RKO (cell line): ENCODE measurements at places on chromosomes 3 and 15.

GRCh38 chr3:131738095-131738494 lies 235.3 kb upstream of the MRPL3 start:
- no peak for DNase-seq

DNA sequence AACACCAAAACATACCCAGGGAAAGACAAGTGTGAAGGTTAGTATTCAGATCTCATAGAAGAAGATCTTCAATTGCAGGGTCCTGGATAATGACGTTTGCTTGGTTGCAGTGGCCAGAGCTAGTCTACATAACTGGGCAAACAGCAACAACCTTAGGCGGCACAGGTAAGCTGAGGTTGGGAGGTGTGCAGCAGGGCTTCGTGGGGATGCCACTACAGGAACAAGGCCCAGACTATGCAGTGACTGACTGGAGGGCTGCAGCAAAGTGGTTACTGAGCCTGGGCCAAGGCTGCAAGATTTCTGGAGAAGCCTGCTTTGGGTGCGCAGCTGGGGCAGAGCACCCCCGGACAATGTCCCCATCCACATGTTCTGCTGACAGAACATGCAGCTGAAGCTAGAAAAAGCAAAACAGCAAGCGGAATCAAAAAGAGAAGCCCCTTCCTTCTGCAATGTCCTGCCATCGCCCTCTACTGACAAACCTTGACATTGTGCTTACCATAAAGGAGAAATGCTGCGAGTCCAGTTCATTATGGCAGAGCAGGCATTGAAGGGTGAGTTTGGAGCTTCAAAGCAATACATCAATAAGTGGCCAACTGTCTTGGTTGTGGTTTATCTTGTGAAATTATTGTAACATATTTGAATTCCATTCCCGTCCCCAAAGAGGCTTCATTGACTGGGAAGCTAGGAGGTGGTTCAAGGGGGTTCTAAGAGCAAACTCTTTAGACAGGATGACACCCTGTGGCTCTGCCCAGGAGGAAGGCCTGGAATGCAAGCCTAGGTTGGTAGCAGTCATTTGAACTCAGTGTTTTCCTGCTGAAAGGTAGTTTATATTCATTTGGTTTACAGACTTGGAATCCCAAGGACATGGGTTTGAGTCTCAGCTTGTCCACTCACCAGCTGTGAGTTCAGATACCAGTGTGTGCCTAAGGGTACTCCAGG lies 217.0 kb downstream of the PDCD6IP start:
- no peak for DNase-seq

- no peak for DNase-seq
Observed at GRCh38 chr15:45719490-45719889, 84.7 kb downstream of the SQOR start.

- no peak for DNase-seq
Observed at GRCh38 chr15:59399465-59400102, 26.9 kb upstream of the MYO1E start.

- DNase-seq, result no peak
Observed at GRCh38 chr3:171353423-171353822, 106.8 kb downstream of the TNIK start.

DNA sequence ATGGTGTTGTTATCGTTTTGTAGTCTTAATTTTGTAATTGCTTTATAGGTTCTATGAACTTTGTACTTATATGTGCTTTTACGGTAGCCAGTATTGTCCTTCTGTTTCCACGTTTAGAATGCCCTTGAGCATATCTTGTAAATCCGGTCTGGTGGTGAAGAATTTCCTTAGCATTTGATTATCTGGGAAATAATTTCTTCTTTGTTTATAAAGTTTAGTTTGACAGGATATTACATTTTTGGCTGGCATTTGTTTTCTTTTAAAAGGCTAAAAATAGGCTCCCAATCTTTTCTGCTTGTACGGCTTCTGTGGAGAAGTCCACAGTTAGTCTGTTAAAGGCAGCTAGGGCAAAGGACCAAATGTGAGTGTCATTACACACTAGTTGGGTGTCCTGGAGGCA lies 36.7 kb downstream of the SPESP1 start:
- no peak for DNase-seq

- no peak for DNase-seq
Observed at GRCh38 chr3:177361081-177361938, 164.0 kb upstream of the TBL1XR1 start.

- DNase-seq, result no peak
Observed at GRCh38 chr3:56795097-56795828, 6.5 kb downstream of the ARHGEF3 start.

GRCh38 chr3:23219117-23219516 lies 16.0 kb downstream of the UBE2E2 start:
- no peak for DNase-seq

DNA sequence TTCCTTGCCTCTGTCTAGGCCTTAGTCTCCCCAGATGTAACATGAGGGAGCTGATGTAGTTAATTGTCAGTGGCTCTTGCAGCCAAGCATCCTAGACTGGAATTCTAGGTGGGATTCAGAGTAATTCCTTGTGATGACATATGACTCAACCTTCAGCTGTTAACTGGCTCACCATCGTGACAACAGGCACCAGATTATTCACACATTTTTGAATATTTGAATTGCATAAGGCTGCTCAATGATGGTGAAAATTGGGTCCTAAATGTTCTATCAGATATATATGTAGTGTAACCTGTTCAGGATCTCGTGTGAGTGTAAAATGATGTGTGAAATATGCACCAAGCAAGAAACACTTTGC lies 405.1 kb downstream of the LPP start:
- peak; percentile 30 for DNase-seq

- DNase-seq, result no peak
Observed at GRCh38 chr3:126226374-126226773, 46.0 kb upstream of the ALDH1L1 start.

- no peak for DNase-seq
Observed at GRCh38 chr3:41102750-41103149, 96.6 kb upstream of the CTNNB1 start.

- peak; percentile 34 for DNase-seq
Observed at GRCh38 chr3:23055733-23056376, 147.3 kb upstream of the UBE2E2 start.

DNA sequence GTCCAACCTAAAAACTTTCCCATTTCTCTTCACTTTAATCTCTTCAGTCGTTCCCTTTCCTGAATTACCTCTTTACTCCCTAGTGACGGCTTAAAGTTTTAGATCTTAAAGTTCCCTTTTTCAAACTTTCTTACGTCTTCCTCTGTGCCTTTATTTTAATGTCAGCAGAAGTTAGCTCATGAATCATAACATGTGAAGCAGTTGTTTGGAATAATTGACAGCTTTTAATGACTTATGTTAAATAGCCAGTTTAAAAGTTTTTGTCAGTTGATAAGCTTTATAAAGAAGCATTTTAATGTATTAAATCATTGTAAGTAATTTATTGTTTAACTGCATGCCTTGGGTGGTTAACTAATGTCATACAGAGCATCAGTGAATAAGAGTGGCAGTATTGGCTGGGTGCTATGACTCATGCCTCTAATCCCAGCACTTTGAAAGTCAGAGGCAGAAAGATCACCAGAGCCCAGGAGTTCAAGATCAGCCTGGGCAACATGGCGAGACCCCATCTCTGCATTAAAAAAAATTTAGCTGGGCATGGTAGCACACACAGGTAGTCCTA lies 33.9 kb downstream of the PIK3CA start:
- peak; percentile 8 for DNase-seq

DNA sequence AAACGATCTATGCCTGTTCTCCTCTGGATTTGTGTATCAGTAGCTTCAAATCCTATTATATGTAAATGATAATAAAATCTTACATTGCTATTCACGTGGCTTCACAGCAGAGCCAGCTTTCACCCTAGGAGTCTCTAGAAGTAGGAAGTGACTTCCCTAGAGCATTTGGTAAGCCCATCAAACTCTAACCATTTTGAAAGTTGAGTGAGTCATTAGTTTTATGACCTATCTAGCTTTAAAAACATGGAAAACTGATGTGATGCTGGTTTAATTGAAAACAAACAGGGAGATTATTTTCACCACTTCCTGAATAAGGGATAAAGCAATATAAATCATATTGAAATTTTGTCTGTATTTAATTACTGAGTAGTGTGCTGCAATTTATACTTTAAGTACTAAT lies 275.2 kb downstream of the EPHA6 start:
- DNase-seq, result no peak

DNA sequence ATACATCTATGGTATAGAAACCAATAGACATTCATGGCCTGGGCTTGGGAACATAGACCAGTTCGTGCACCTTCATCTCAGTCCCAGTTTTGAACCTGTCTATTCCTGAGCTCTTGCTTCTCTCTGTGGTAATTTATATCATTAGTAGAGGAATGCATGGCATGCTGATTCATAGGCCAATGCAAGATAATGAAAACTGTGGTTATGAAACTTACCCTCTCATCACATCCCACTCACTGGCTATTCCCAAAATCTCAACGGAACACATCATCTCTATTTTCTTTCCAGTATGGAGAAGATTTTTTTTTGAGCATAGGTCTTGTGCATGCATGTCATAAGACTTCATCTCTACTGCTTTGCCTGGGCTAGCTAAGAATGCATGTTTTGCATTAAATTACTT lies 18.7 kb upstream of the P2RY12 start:
- no peak for DNase-seq

- DNase-seq, result peak; percentile 14
Observed at GRCh38 chr15:78638658-78639314, 2.2 kb downstream of the CHRNB4 start.

GRCh38 chr3:46214751-46215352 lies 6.7 kb upstream of the CCR1 start:
- no peak for DNase-seq

DNA sequence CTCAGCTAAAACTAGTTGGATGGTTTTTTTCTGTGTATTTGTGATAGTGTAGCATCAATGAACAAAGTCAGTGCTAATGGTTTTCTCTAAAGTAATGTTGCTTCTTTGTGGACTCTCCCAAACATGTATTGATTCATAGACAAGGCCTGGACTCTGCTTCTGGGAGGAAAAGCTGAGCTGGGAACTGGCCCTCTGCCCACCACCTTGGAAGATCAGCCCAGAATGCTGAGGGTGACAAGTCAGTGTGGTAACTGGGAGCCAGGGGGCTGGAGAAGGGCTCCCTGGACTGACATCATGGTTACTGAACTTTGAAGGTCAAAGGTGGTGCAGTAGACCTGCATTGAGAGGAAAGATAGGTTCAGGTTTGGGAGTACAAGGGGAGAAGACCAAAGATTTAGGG lies 3.0 kb downstream of the ARHGAP31 start:
- peak; percentile 46 for DNase-seq

DNA sequence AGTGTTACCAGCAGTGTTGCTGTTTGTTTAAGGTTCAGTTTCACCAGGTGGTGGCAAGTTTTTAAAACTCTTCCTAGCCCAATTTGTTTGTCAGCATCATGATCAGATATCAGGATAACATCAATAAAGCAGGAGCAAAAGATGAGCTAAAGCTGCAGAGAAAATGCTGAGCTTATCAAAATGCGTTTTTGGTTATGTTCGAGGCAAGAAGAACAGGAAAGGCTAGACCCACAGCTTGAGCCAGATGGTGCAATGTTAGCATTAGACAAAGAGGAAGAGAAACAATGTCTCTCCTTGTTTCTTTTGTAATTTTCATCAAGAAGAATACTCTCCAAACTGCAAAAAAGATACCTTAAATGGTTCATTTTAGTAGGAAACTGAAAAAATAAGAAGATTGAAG lies 66.2 kb downstream of the THRB start:
- no peak for DNase-seq

- no peak for DNase-seq
Observed at GRCh38 chr3:112773864-112774263, 72.8 kb downstream of the CD200R1L start.

GRCh38 chr3:134859341-134859740 lies 64.3 kb downstream of the EPHB1 start:
- DNase-seq, result no peak

- no peak for DNase-seq
Observed at GRCh38 chr15:65171428-65171827, 13.7 kb downstream of the CLPX start.

- DNase-seq, result peak; percentile 8
Observed at GRCh38 chr15:63950911-63951481, 95.3 kb downstream of the DAPK2 start.

GRCh38 chr3:42654331-42655201 lies 1.1 kb downstream of the ZBTB47 start:
- peak; percentile 59 for DNase-seq

DNA sequence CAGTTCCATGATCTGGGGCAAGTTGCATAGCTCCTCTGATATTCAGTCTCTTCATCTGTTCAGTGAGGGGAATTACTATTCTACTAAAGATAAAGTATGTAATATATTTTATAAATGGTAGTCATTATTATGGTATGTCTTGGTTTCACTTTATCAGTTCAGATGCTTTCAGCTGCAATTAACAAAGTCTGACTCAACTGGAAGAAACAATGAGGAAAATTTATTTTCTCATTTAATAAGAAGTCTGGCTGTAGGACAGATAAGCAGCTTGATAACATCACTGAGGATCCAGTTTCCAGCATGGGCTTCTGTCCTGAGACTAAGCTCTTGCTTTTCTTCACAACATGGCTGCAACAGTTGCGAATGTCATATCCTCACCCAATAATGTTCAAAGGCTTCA lies 354.3 kb upstream of the TRIM42 start:
- DNase-seq, result no peak

GRCh38 chr15:66863390-66864085 lies 161.5 kb downstream of the SMAD6 start:
- DNase-seq, result no peak

DNA sequence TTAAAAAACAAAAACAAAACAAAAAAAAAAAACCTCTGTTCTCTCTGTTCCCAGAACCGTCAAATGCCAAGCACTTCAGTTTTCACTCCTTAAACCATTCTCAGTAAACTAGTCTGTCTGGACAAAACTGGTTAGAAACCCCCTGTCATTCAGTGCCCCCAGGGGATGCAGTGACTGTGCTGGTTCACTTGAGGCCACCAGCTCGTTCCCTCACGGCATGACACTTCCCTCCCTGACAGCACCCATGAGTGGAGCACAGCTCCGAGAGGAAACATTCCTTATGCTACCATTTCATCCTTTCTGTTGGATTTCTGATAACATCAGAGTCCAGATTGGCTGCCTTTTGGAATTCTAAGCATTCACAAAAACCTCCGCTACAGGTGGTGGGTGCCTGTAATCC lies 244.0 kb upstream of the TPM1 start:
- no peak for DNase-seq

- no peak for DNase-seq
Observed at GRCh38 chr15:69699096-69699495, 246.5 kb downstream of the RPLP1 start.

DNA sequence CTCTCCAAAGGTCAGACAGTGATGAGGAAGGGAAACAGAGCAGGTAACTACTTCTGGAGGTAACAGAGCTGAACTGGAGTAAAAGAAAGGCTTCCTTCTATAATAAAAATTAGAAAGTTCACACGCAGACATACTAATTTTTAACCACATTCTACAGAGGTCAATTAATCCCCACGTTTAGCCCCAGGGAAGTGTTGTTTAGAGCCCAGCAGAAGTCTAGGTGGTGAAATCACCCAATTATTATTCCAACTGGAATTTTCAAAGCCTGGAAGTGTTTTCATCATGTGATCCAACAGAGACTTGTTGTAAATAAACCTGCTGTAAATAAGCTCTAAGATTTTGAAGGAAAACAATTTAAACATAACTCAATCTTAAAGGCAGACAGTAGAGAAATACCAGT lies 6.8 kb downstream of the ALDH1A2 start:
- no peak for DNase-seq
